ENCODE measurements at places on chromosomes 11 and 22.

GRCh38 chr22:47115518-47115890 is 353.1 kb downstream of the TBC1D22A start:
- no peak for DNase-seq

- DNase-seq = no peak
Measured at GRCh38 chr11:87331273-87331672, 293.5 kb downstream of the TMEM135 start.

- DNase-seq = no peak
Measured at GRCh38 chr22:38967451-38968450, 10.3 kb downstream of the APOBEC3A start.

- DNase-seq = no peak
Measured at GRCh38 chr22:48757581-48757980, 1070.1 kb downstream of the BRD1 start.

GRCh38 chr11:121503051-121503450 is 50.3 kb upstream of the SORL1-AS1 start:
- no peak for DNase-seq

Data from LoVo (cell line).